ENCODE measurements at places on chromosomes 12 and 14.

DNA sequence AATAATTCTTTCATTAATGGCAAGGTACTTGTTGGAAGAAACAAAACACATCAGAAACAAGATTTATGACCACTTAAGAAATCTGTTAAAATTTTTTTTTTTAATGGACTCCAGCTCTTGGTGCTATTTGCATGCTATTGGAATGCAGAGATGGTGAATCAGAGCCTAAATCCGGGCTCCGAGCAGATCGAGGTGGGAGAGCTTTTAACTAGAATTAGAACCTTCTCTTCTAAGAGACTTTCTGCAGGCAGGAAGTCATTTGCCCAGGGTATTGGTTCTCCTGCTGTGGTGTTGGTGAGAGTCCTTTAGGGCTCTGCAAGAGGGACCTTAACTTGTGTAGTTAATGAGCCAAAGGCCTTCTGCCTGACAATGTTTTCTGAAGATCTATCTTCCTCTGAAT lies 419.4 kb downstream of the SNAPC1 start:
- DNase-seq, result no peak

- DNase-seq, result no peak
These were observed 476.4 kb downstream of the VRK1 start for GRCh38 chr14:97273540-97273939.

- DNase-seq, result no peak
These were observed 88.8 kb downstream of the TMX1 start for GRCh38 chr14:51328772-51329353.

DNA sequence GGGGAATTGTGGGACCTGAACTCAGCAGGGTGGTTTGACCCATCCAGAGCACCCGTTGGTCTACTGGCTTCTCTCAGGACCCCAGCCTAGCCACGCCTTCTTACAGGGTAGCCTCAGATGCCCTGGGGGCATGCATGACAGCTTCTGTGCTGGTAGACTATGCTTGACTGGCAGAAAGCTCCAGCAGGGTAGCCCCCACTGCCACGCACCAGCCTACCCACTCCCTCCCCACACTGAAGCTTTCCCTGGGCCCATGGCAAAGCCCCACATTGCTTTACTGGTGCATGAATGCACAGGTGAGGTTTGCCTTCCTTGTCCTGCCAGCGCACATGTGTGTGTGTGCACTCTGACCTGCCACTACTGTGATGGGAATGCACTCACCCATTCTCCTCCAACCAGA lies 772.2 kb downstream of the LRFN5 start:
- DNase-seq, result no peak

DNA sequence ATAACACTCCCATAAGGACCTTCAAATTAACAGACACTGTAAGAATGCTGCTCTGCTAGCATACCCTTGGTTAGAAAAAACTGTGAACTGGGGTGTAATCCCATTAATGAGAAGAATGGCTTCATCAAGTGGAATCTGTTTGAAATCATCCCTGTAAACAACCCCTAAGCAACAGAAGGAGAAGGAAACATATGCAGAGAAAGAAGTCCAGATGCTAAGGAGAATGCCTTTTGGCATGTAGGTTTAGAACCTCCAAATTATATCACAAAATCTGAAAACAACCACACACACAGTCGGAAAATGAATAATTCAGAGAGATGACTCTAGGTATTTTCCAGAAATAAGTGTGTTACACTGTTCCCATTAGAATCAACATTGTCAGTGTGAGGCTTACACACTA lies 140.2 kb downstream of the NUAK1 start:
- no peak for DNase-seq

DNA sequence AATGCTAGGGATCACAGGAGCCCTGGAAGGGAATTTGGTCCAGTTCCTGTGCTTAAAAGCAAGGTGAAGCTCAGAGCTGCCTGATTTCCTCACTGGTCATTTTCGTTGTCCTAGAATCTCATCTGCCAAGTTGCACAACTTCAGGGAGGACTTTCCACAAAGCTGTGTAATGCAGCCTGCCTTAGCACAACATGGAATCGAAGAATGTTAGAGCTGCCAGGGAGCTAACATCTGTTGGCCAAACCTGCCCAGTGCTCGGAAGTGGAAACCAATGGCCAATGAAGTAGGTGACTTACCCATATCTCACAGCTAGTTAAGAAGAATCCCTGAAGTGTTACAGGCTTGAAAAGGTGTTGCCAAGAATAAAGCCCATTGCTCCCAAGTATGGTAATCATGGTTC lies 79.9 kb upstream of the SSTR1 start:
- DNase-seq, result no peak

GRCh38 chr14:68593806-68594536 lies 198.9 kb downstream of the ZFP36L1 start:
- DNase-seq, result no peak

DNA sequence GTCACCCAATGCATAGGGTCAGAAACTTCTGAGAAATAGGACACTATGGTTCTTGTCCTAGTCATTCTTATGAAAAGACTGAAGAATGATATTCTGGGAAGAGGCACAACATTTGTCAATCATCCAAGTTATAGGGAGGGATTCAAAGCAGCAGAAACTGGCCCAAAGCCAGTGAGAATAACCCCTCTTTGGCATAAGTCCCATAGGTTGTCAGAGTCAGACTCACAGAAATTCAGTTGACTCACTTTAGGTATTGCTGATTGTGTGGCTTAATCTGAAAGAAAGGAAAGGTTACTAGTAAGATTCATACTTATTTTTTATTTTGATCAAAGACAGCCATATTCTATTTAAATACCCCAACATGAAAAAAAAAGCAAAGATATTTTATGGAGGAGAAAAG lies 151.0 kb downstream of the SRGAP1 start:
- no peak for DNase-seq

All from activated CD4-positive, alpha-beta T cell treated with anti-CD3 and anti-CD28 coated beads, Interleukin-2, amount 50 U/mL, for 1 hour (primary cell).